ENCODE measurements at places on chromosomes 5 and 9.

GRCh38 chr9:112248722-112249121 is 73.6 kb upstream of the SUSD1 start:
- no peak for DNase-seq
- no peak overlapping the region for H3K4me3 ChIP-seq
- no peaks in the 10 kb centered on the region for H3K4me1 ChIP-seq
- H3K27me3 ChIP-seq = no peaks in the 10 kb centered on the region
- peaks cover 2% of the 10 kb centered on the region for H3K36me3 ChIP-seq

GRCh38 chr5:68543212-68543611 is 327.7 kb downstream of the PIK3R1 start:
- no peaks in the 10 kb centered on the region for H3K4me1 ChIP-seq
- no peak overlapping the region for H3K27ac ChIP-seq
- H3K4me3 ChIP-seq = no peak overlapping the region
- peak; percentile 28 for DNase-seq
- no peaks in the 10 kb centered on the region for H3K36me3 ChIP-seq

- H3K4me1 ChIP-seq = no peaks in the 10 kb centered on the region
- H3K27ac ChIP-seq = no peak overlapping the region
- H3K4me3 ChIP-seq = peak overlapping the region; percentile 47
- DNase-seq = peak; percentile 7
Measured at GRCh38 chr5:69043655-69043996, 50.2 kb upstream of the SLC30A5 start.

DNA sequence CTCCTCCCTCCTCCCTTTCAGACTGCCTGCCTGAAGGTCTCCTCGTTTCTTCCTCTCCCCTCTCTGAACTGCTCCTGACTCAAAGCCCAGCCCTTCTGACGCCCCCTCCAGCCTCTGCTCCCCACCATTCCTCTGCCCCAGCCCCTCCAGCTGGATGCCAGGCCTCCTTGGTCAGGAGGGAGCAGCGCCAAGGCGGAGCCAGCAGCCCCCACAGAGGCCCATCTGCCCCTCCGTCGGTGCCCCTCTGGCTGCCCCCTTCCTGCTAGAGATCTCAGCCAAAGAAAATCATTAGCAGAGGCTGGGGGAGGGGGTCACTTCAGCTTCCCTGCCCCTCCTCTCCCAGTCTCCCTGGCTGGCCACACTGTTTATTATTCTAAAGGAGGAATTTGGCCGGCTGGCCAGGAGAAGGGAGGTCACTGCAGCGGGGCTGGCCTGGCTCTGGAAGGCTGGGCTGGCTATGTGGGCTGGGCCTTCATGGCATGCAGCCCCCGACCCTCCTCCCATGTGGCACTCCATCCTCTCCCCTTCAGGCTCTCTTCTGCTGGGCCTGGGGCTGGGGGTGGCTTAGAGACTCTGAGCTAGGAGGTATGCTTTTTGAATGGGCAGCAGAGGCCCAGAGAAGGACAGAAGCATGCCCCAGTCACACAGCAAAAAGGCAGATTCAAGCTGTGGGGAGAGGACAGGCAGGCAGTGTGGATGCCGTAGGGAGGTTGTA is 16.9 kb downstream of the PDGFRB start:
- no peaks in the 10 kb centered on the region for H3K36me3 ChIP-seq
- H3K4me1 ChIP-seq = no peaks in the 10 kb centered on the region
- DNase-seq = no peak
- no peak overlapping the region for H3K4me3 ChIP-seq
- H3K27ac ChIP-seq = peak overlapping the region; percentile 82

DNA sequence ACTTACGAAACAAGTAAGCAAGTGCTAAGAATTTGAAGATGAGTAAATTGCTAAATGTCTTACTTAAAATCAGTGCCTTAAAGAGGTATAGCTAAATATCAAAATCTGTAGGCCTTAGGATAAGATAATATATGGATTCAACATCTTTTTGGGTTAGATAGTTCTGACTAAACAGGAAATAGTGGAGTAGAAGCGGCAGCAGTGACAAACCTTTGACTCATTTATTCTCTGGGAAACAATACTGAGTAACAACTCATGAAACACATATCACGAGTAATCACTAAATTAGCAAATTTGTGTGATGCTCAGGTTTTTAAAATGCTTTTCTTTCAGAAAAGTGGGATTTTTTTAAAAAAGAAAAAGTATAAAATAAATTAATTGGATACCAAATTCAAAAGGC is 762.1 kb upstream of the TYRP1 start:
- DNase-seq = no peak
- H3K27ac ChIP-seq = no peak overlapping the region
- H3K27me3 ChIP-seq = no peaks in the 10 kb centered on the region
- no peak overlapping the region for H3K4me3 ChIP-seq

- H3K36me3 ChIP-seq = no peaks in the 10 kb centered on the region
- no peaks in the 10 kb centered on the region for H3K27me3 ChIP-seq
- no peak for DNase-seq
- peaks cover 8% of the 10 kb centered on the region for H3K4me1 ChIP-seq
Measured at GRCh38 chr9:130239363-130239695, 26.2 kb upstream of the HMCN2 start.

GRCh38 chr9:127519301-127520166 is 68.2 kb downstream of the LRSAM1 start:
- H3K4me1 ChIP-seq = peaks cover 10% of the 10 kb centered on the region
- no peak overlapping the region for H3K4me3 ChIP-seq
- peaks cover 83% of the 10 kb centered on the region for H3K36me3 ChIP-seq
- no peaks in the 10 kb centered on the region for H3K27me3 ChIP-seq
- DNase-seq = no peak

Data from small intestine (tissue), 16 donors.